HCT116 (cell line): ENCODE measurements at places on chromosomes 2 and 18.
A peak's percentile ranks its signal among the peaks of the same experiment; 100 is the strongest.

GRCh38 chr2:146890491-146890890, 954.3 kb upstream of the ACVR2A start:
- DNase-seq = no peak

GRCh38 chr2:74851191-74851566, 17.3 kb downstream of the HK2 start:
- no peak for DNase-seq

DNA sequence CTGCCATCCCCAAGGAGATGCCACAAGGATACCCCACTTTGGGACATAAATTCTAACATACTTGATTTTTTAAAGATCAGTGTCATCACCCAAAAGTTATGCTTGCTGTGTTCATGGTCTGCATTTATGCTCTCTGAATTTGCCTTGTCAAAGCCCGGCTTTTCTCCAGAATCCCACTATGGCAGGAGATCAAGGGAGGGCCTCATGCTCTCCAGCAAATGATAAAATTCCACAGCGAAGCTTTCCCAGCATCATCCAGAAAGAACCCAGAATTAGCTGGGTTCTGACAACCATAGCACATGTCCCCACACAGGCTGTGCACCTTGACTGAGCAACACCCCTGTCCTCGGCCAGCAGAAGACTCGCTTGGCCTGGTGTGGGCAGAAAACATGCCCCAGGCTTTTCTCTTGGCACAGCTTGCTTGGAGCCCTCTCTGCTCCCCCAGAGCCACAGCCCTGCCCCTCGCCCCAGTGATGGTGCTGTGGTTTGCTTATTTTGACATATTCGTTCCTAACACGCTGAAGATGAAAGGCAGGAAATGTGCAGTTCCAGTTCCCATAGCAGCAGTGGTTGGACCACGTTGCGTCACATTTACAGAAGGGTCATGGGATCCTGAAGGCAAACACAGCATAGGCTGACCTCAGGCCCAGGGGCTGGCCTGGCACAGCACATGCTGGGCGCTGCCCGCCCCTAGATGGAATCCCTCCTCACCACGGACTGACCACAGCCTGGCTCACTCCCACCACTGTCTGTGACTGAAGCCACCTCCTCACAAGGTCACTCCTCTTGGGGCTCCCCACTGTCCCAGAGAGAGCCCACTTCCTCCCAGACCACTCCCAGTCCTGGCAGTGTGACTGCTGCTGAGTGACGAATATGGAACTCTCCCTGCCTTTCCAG, 14.1 kb upstream of the CHRNA1 start:
- no peak for DNase-seq

- DNase-seq = no peak
Measured at GRCh38 chr2:44705356-44705755, 236.1 kb upstream of the SIX3 start.

DNA sequence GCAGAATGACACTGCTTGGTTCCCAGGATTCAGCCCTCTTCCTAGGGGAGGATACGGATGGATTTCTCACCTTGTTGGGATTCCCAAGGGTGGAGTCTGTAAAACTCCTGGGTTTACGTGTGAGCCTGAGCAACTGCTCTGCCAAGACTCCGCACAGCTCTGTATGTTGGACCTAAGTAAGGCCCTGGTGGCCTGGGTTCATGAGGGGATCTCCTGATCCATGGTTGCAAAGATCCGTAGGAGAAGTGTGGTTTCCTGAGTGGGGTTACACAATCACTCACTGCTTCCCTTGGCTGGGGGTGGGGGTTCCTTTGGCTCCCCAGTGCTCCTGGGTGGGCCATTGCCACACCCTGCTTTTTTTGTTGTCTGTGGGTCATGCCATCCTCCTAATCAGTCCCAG, 37.7 kb downstream of the ANKRD12 start:
- no peak for DNase-seq

DNA sequence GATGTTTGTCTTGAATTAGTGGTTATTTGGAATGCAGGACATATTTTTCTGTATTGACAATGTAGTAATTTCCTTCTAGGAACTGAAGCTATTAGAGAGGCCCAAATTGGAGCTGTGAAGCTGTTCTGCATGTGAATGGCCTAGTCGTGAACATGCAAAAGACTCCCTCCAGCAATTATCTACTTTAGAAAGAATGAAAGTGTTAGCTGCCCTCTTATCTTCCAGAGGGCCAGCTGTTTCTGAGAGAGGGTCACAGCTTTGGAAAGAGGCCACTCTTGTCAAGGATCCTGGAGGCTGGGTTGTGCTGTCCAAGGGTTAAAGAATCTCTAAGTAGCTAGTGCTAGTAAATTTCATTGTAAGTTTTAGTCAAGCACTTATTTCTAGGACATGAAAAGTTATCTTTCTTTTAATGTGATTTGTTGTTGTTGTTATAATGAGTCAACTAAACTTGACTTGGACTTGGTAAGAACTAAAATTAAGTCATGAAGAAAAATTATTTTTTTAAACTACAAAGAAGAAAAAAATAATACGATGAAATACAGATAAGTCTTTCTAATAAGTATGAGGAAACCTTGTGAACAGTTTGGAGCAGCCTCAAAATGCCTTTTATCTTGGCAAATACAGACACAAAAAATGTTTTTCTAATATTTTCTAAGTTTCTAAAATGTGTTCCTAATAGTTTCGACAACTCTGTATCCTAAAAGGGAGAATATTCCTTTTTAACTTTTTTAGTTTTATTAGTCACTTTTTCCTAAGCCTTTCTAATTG, 36.8 kb downstream of the DPP4 start:
- DNase-seq = no peak

- no peak for DNase-seq
Measured at GRCh38 chr2:63850649-63851048, 9.0 kb downstream of the UGP2 start.

DNA sequence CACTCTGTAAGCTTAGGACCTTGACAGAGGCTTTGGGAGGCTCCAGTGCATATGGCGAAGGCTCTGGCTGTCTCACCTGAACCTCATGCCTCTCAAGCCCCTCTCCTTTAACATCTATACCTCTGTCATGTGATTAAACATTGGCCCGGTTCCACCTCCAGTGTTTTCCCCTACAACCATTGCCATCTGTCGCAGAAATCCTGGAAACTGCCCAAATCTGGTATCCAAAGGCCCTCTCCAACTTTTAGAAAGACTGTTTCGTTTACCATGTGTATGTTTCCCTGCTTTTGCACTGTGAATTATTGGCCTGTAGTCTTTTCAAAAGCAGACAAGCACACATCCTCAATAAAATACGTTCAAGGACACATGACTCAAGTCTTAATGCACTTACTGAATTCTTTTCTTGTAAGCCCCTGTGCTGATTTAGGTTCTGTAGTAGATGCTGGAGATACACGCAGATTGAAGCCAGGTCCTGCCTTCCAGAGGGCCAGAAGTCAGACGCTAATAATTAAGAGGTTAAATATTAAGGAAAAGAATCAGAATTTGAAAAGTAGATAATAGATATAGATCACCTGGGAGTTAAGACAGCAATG, 386.4 kb upstream of the SLC14A2 start:
- DNase-seq = no peak

GRCh38 chr2:60058781-60059180, 494.7 kb downstream of the BCL11A start:
- DNase-seq = no peak

GRCh38 chr18:22912835-22913234, 20.3 kb upstream of the RBBP8 start:
- DNase-seq = no peak

GRCh38 chr2:28956415-28956826, 24.7 kb upstream of the TOGARAM2 start:
- peak; percentile 18 for DNase-seq

- no peak for DNase-seq
Measured at GRCh38 chr18:55735199-55735855, 147.3 kb upstream of the TCF4 start.
